ENCODE measurements at places on chromosomes 7 and 10.

- no peak for DNase-seq
Observed at GRCh38 chr7:125695626-125696025, 766.0 kb upstream of the POT1 start.

GRCh38 chr7:6147627-6148026 lies 116.5 kb downstream of the ANKRD61 start:
- no peak for DNase-seq

- DNase-seq = no peak
Observed at GRCh38 chr7:13826752-13827151, 162.7 kb downstream of the ETV1 start.

DNA sequence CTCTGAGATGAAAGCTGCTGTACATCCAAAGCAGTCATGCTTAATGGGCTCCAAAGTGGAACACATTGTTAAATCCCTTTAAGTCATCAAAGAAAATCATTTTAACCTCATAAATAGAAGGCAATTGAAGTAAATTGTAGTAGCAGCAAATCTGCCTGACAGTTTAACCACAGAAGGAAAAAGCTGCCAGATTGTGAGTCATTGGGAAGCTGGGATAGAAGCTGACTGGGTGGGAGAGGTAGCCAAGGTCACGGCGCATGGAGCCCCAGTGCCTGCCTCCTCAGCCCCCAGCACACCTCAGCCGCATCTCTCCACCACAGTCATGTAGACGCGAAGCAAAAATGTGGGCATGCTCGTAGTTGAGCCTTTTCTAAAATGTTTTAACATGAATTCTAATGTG lies 44.0 kb downstream of the TARP start:
- no peak for DNase-seq

GRCh38 chr10:132498562-132499366 lies 38.8 kb upstream of the INPP5A start:
- DNase-seq = no peak

DNA sequence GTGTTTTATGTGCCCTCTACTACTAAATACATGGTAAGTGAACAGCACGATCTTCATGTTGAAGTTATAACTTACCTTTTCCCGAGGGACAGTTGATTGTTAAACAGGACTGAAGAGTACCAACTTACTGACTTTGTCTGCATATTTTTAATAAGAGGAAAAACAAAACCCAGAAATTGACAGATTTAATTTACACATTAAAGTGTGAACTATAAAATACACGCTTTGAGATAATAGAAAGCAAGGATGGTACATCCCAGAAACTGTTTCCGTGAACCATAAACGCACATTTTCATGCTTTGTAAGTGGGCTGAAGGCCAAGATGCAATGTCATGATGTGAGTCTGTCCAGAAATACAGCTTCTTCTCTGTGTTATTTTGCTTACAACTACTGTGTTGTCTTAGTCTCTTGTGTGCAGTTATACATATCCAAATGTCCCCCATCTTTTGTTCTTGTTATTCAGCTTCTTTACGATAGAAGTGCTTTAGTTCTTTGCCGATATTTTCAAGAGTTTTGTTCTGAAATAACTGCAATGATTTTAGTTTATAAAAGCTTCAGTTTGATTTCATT lies 190.1 kb downstream of the MLLT10 start:
- DNase-seq = no peak

DNA sequence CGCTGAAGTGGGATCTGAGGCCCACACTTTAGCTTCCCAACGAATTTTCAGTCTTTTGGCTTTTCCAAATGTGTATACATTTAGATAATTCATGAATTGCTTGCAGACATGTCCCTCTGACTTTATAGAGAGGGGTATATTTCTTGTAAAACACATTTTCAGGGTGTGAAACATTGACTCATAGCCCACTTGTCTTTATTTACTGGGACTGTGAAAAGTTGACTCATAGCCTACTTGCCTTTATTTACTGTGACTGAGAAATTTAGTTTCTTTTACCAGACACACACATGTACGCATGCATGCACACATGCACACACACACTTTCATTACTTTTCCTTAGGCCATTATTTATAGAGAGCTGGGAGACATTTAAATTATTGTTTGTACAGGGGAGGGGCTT lies 79.1 kb downstream of the VTI1A start:
- no peak for DNase-seq

GRCh38 chr7:41187322-41187721 lies 515.6 kb downstream of the INHBA start:
- no peak for DNase-seq

DNA sequence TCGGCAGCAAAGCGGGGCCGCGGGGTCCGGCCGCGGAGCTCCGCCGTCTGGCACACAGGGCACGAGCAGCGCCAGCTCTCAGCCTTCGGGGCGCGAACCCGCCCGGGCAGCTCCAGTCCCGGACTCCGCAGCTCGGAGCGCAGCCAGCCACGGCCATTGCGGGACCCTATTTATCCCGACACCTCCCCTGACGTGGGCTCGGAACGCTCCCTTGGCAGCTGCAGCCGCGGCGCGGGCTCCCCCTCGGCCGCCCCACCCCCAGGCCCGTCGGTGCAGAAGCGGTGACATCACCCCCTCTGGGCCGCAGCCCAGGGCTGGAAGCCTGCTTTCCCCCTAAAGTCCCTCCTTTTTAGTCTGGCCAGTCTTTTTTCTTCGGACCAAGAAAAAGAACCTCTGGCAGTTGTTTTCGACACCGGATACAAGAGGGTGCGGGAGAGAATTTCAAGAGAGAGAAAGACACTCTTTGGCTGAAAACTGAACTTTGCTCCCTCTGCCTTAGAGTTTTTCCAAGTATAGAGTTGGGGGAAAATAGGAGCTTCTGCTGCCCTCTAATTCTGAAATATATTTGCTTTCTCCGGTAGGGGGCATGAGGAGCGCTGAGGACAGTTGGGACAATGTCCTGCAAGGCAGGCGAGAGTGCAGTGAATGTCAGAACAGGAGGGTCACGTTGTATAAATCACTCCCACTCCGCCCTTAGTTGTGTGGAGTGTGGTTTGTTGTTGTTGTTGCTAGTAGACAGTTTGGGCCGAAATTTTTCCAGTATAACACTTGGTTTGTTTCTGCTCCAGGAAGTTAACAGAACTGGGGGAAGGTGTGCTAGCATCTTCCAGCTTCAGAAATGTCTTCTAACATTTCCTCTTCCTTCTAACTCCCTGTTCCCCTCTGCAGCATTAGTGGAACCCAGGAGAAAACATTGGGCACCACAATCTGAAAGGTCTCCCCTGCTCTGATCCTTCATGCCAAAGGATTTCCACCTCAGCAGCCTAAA lies at the start of gene SFRP4:
Gene SFRP4 (minus strand): TSS at position 145 of the 988 bp plus-strand sequence. CDS start 280 bp downstream, outside the sequence.
- DNase-seq = no peak

DNA sequence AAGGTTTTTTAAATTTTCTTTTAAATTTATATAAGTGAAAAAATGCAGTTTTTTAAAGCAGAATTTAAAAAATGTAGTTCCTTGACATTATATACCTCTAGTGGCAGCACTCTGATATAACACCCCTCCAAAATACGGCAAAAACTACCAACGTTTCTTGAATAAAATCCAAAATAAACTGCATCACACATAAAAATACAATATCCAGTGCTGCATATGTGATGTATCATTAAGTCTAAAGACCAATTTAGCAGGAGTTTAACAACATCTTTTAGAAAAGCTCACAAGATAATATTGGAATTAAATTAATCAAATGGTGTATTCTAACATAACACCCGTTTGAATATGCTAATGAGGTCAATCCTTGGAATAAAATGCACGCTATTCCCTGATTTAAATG lies 1.4 kb downstream of the TCERG1L start:
- no peak for DNase-seq

DNA sequence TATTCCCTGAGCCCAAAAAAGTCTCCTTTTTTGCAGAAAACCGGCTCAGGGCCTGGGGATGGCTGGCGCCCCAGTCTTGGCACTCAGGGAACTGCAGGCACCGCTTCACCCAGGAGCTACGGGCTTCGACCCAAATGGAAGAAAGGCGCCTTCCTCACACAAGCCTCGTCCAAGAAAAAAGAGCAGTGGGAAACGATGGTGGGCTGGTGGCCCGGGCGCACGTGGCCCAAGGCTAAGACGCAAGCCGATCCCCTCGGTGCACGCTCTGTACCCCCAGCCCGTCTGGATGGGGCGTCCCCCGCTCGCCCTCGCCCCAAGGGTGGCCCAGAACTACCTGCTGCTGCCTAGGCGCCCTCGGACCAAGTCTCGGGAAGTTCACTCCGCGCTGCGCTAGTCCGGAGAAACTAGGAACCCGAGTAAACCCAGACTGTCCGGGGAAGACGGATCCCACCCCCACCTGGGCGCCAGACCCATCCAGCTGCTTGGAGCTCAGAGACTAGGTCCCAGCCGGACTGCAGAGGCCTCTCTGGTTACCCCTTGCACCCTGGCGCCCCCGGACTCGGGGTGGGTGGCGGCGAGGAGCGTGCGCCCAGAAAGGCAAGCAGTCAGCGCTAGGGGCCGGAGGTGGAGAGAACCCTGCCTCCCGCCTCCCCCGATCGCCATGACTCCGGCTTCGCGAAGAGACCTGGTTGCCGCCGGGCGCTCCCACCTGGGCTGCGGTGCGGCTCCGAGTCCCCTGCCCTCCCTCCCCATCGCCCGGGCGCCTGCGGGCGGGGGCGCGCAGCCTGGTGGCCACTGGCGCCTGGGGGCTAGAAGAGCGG lies 76.4 kb downstream of the CALN1 start:
- no peak for DNase-seq

DNA sequence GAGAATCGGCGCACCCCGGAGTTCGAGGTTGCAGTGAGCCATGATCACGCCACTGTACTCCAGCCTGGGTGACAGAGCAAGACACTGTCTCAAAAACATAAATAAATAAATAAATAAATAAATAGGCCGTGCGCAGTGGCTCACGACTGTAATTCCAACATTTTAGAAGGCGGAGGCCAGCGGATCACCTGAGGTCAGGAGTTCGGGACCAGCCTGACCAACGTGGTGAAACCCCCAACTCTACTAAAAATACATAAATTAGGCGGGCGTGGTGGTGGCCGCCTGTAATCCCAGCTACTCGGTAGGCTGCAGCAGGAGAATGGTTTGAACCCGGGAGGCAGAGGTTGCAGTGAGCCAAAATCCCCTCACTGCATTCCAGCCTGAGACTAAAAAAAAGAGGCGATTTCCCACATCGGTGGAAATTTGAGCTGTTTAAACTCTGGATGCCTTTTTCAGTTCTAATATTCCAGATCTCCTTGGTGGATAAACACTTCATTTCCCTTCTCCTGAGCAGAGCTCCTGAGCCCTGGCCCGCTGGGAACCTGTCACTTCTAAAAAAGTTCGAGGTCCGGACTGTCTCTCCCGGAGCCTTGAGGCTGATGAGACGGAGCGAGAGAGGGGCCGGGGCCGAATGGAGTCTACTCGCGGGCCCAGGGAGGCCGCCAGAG lies 2.0 kb upstream of the NFKB2 start:
- no peak for DNase-seq

- no peak for DNase-seq
Observed at GRCh38 chr7:135672560-135673359, 10.4 kb downstream of the STMP1 start.

DNA sequence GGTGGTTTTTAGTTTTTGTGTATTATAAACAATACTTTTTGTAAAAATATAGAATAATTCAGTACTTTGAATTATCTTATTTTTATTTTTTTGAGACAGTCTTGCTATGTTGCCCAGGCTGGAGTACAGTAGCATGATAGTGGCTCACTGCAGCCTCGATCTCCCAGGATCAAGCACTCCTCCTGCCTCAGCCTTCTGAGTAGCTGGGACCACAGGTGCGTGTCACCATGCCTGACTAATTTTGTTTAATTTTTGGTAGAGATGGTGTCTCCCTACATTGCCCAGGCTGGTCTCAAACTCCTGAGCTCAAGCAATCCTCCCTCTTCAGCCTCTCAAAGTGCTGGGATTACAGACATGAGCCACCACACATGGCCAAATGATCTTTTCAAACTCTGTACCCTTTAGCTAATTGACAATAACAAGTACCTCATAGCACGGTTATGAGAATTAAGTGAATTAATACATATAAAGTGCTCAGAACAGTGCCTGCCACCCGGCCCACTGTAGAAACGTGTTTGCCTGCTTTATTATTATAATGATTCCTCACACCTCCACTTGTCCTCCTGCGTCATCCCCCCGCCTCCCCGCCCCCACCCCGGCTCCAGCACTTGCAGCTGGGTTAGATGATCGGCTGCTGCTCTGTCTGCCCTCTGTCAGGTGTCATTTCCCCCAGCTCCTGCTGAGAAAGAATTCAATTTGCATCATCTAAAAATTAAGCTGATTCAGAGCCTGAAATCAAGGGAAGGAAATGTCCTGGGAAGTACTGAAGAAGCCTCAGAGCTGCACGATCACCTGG lies 53.6 kb upstream of the NRF1 start:
- no peak for DNase-seq

- DNase-seq = no peak
Observed at GRCh38 chr10:18759575-18759974, 100.3 kb downstream of the ARL5B start.

GRCh38 chr10:98266647-98267046 lies 1.3 kb downstream of the LOXL4 start:
- no peak for DNase-seq

GRCh38 chr10:14039968-14040668 lies 290.6 kb downstream of the FRMD4A start:
- DNase-seq = no peak

- DNase-seq = no peak
Observed at GRCh38 chr10:124886195-124886594, 55.7 kb upstream of the ZRANB1 start.

DNA sequence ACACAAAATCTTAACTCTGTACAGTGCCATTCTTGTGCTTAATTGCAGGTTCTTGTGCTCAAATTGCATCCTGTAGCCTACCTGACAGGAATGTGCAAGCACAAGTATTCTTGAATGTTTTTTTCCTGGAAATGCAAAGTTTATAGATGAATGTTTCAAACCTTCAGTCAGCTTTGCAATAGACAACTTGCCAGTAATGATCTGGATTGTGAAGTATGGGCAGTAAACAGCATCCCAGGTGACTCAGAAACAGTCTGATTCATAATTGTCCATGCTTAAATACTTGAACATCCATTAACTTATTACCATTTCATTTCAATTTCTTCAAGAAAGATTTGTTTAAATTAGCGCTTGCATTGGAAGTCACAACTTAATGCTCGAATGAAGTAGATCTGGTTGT lies 347.2 kb downstream of the SDK1 start:
- no peak for DNase-seq

- DNase-seq = no peak
Observed at GRCh38 chr10:13648425-13648824, 61.7 kb downstream of the PRPF18 start.

DNA sequence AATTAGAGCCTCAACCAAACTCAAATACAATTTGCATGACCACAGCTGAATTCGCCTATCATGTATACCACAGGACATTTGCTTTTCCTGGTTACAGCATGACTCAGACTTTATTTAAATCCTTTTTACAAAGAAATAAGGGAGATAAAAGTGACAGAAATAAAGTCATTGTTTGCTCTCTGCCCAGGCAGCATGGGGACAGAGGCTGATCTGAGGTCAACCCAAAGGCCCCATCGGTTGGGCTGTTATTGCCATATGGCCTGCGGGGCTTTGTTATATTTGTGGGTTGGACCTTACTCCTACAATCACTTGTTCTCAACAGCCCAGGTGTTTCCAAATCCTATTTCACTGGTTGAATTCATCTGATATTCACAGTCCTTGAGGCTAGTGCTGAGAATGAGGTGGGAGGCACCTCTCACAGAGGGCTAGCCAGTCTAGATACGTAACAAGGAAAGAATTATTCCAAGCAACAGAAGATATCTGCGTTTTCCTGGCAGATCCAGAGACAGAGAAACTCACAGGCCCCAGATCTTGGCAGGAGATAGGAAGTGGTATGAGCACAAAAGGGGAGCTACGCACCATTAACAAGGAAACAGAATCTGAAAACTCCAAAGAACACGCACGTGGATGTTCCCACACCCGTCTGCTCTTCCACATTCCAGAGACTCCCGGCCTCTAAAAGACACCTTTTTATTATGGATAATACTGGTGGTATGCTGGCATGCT lies 117.3 kb downstream of the HIPK2 start:
- no peak for DNase-seq

Data from activated B cell treated with CpG ODN at 0.5 μM for 24 hours (primary cell).